ENCODE measurements at places on chromosomes 7 and 10. TPM values are rescaled to one million over a fixed set of nuclear protein-coding genes. Genes with fewer than 3 reads are reported as not detected.

The C10orf105 gene
- total RNA-seq = 0.19 TPM

DNA sequence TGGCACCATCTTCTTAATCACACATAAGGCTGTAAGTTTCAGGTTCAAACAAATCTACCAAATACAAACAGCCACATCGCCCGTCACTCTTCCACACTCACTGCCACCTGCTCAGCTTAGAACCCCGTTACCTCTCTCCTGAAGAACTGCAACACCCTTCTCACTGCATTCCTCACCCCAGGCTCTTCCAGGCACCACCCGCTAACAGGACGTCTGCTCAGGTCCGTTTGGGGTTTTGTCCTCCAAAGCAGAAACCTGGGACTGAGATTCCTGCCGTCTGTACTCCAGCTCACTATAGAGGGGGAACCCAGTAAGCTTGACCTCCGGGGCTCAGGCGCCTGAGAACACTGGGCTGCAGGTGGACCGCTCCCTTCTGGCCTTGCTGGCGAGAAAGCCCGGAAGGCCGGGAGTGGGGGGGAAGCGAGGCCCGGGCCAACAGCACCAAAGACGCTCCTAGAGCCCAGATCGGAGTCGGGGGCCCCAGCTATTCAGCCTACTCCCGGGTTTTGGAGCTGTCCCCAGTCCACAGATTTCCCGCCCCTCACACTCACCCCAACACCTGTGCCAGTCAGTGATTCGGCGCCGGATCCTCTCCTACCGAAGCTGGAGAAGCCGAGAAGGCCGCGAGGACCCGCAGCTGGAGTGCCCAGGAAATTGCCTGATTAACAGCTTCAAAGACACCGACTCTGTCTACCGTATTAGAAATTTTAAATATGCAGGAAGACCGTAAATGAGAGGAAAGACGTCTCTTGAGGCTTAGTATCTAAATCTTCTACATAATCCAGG is at the start of gene AP3M1:
AP3M1 (minus strand) TSS at position 625 of the 786 bp plus-strand sequence. CDS start 12,449 bp downstream, outside the sequence.
- no peak for DNase-seq

GRCh38 chr7:108442039-108442568 is 14.1 kb downstream of the NRCAM start:
- DNase-seq = no peak

DNA sequence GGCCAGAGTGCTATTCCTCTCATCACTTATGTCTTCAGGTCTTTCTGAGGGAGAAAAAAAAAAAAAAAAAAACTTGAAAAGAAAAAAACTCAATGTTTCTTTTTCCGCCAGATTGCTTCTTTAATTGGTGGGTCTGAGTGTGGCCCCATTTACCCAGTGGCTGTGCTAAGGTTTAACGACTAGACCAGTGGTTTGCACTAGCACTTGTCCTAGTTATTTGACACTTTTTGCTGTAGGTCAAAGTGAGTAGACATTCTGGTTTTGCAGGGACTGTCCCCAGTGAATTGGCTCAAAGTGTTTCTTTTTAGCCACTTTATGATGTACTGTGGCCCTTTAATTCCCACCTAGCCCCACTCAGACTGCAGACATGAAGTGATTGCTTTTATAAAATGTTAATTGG is 273.3 kb downstream of the PTEN start:
- no peak for DNase-seq

GRCh38 chr10:92440578-92440977 is 133.3 kb downstream of the IDE start:
- no peak for DNase-seq

- DNase-seq = no peak
Observed at GRCh38 chr7:105315357-105315756, 73.4 kb downstream of the SRPK2 start.

DNA sequence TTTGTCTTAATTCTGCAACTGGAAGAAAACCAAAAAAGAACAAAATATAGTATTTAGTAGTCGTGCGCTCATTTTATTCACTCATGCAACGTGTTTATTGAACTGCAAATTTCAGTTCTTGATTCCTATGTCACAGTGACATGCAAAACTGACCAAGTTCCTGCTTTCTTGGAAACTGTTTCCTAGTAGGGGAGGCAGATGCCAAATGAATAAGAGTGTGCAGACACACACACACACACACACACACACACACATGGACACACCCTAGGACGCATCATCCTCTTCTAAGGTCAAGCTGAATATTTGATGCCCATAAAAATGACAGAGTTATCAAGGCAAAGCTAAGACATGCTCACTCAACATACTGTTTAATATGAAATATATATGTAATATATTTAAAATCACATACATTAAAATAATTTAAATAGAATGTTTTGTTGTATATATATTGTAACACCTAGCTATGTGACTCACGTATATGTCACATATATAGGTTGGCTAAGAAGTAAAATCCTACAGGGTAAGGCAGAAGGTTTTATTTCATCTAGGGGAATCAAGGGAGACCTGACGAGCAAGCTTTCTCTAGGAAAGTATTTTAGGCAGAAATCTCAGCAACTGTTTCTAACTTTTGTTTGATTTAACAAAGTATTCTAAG is 79.6 kb downstream of the SVIL start:
- DNase-seq = no peak

GRCh38 chr10:61669161-61669725 is 6.5 kb downstream of the CABCOCO1 start:
- DNase-seq = no peak

The SPAM1 gene
- not detected for total RNA-seq

- no peak for DNase-seq
Observed at GRCh38 chr10:49024484-49024883, 84.8 kb upstream of the LRRC18 start.

DNA sequence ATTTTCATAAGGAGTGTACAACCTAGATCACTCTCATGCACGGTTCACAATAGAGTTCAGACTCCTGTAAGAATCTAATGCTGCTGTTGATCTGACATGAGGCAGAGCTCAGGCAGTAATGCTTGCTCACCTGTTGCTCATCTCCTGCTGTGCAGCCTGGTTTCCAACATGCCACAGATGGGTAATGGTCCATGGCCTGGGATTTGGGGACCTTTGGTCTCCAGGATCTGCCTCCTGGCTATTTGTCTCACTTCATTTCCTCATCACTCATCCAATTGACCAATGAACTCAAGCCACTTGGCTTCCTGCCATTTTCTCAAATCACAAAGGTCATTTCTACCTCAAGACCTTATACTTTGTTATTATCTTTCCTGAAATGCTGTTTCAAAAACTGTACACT is 786.1 kb downstream of the ANKRD7 start:
- no peak for DNase-seq

DNA sequence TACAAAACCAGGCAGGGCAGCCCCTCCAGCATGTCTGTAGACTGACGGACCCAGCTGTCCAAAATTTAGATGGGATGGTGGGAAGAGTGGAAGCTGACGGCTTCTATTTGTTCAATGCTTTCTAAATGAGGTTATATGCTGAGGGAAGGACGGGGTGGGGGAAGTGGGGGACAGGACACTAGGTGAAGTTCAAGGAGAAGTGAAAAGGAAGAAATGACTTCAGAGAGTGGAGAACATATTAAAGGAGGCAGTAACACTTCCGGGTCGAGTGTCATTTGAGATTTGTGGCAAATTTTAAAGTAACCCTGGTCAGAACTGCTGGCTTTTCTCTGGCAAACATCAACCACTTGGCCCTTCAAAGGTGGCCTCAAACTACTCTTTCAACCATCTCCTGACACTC is 9.4 kb downstream of the PIP4K2A start:
- DNase-seq = no peak

- no peak for DNase-seq
Observed at GRCh38 chr7:17336168-17336567, 37.7 kb downstream of the AHR start.

The TYSND1 gene
- 19.5 TPM for total RNA-seq

DNA sequence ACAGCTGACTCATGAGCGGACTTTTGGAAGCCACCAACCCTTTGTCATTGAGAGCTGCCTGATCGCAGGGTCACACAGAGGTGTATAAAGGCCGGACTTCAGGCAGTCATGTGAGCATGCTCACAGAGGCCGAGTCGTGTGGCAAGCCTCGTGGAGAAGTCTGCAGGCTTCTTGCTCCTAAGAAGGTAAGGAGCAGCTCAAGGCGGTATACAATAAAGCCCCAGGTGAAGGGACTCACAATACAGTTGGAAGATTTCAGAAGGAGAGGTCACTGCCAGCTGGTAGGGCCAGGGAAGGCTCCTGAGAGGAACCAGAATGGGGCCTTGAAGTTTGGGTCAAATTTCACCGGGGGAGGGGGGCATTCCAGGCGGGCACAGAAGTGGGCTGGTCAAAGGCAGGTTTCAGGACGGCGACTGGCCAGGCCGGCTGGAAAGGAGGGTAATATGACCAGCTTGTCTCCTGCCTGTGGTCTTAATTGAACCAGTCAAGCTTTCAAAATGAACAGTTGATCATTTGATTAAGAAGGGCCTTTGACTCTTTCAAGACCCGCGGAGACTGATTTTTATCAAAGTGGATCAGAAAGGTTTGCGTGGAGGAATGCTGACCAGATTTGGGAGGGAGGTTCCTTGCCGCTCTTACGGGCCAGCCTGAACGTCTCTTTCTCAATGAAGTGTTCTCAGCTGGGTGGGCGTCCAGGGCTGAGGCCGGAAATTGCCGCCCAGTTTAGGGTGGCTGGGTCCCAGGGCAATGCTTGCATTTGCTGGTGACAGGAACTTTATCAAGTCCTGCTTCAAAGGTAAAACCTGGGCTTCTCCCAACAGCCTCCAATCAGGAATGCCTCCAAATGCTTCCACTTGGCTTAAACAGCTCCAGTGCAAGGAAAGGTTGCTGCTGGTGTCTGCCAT is 178.6 kb downstream of the EMX2 start:
- DNase-seq = no peak

The WDR86 gene
- 9.7 TPM for total RNA-seq

GRCh38 chr7:155796381-155797261 is 15.6 kb downstream of the SHH start:
- peak; percentile 49 for DNase-seq

The CCDC126 gene
- 17.1 TPM for total RNA-seq

DNA sequence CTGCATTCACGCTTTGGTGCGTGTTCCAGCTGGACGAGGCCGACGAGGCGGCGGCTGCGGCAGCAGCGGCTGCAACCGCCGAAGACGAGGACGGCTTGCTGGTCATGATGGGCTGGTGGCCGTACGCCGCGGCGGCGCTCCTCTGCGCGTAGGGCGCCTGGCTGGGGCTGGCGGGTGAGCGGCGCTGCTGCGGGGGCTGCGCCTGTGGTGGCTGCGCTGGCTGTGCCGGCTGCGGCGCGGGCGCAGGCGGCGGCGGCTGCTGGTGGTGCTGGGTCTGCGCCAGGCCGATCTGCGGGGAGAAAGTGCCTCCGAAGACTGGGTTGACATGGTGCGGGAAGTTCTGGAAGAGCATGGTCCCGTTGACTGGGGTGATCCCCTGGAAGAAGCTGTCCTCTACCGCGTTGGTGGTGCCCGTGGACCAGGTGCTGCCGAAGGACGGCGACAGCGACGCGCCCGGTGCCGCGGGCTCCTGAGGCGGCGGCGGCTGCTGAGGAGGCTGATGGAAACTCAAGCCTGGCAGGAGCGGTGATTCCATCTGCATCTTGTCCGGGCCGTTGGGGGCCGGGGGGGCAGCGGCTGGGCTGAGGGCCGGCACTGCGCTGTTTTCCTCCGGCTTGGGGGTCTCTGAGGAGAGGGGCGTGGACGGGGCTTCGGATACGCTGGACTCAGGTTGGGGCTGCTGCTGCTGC is 51.1 kb downstream of the CPEB3 start:
- peak; percentile 27 for DNase-seq

DNA sequence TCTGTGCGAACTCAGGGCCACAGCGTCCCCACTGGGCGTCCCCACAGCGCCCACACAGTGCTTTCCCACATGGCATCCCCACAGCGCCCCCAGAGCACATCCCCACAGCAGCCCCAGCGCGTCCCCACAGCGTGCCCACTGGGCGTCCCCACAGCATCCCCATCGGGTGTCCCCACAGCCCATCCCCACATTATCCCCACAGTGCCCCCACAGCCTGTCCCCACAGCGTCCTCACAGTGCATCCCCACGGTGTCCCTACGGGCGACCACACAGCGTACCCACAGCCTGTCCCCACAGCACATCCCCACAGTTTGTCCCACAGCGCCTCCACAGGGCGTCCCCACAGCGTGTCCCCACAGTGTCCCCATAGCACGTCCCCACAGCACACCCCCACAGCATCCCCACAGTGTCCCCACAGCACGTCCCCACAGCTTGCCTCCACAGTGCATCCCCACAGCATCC is 131.6 kb downstream of the ACTR3B start:
- DNase-seq = no peak

GRCh38 chr10:61939902-61940301 is 38.4 kb downstream of the ARID5B start:
- no peak for DNase-seq

GRCh38 chr7:102300643-102301221 is 14.1 kb downstream of the SH2B2 start:
- DNase-seq = no peak

GRCh38 chr7:101094791-101095375 is 9.6 kb downstream of the TRIM56 start:
- DNase-seq = no peak

DNA sequence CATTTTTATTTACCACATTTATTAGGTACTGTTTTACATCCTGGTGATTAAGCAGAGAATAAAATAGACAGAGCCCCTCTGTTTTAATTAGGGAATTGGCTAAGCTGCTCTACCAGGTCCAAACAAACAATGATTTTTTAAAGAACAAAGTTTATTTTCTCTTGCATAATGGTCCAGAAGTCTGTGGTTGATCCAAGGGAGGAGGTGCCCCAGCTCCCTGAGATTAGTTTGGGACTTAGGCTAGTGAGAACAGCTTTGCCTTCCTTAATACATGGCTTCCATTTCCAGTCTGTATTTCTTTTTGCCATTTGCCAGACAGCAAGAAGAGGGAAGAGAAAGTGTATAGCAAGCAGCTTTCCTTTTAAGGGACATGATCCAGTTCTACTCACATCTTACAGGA is 2.9 kb upstream of the MIOS start:
- no peak for DNase-seq

DNA sequence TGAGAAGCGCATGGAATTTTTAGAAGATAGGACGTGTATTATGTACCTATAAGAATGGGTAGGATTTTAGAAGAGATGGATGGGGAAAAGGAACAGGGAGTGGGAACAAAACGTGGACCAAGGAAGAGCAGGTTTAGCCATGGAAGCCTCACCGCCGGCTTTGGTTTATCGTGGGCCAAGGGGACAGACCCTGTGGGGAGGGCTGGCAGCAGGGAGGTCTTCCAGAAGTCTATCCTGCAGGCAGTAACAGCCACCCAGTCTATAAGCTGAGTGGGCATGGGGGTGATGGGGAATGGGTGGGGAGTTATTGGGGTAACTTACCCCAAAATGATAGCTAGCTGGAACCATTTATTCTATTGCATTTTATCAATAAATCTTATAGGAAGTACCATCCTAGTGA is 44.9 kb downstream of the IKZF1 start:
- no peak for DNase-seq

Data from naive thymus-derived CD4-positive, alpha-beta T cell (primary cell).